ENCODE measurements at places on chromosomes 6 and 20.

DNA sequence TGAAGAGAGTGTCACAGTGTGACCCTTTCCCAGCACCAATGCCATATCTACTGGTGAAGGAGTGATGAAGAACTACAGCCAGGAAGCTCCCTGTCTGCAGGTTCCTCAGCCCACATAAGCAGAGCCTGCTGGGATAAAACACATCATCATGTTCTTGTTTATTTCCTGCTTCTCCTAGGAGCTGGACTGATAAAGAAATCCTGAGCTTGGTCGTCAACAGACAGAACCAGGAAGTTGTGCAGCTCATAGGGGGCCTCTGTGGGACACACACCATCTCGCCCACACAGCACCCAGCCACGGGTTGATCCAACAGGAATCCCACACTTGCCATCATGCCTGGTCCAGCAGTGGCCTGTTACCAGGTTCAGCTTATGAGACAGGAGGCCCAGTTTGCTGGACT lies 2.8 kb upstream of the CSTL1 start:
- no peak for DNase-seq

DNA sequence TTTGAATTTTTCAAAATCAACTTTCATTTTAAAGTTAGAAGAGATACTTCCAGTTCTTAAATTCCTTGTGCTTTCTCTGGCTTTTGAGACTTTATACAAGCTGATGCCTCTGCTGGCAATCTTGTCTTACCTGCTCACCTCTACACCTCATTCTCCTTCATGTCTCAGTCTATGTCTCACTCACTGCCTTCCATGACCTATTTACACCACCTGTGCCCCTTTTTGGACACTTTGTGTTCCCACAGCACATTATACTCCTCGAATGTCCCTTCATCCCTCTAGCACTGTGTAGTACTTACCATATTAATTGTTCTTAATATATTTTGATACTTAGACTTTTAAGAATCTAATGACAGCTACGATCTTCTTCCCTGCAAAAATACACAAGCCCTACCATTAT lies 15.3 kb downstream of the PHIP start:
- no peak for DNase-seq

DNA sequence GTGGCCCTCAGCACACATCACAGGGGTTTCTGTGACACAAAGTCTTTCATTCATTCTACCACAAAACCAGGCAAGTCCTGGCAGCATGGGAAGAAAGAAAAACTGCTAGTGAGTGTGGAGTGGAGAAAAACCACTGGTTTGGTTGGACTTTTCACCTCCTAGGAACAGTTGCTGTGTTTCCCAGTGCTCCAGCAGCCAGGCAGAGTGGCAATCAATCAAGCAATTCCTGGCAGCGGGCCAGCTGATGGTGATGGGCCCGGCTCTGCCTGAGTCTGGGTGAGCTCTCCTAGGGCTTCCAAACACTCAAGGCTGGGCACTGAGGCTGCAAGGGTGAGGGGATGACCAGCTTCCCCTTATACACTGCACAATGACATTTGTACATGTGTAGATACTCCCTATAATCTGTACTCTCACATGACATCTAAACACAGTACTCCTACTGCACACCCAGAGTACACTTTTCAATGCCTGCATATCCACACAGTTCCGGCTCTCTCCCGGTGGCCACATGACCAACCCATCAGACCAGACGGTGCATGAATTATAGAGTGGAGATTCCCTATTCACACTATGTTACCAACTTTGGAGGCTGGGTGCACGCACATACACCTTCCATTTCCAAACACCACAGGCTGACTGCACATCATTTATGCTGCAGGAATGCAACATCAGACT lies 156.6 kb downstream of the UNC5CL start:
- no peak for DNase-seq

GRCh38 chr20:58824843-58825242 lies 25.9 kb downstream of the GNAS-AS1 start:
- DNase-seq = no peak

GRCh38 chr20:63183422-63184146 lies 32.3 kb downstream of the YTHDF1 start:
- DNase-seq = no peak

DNA sequence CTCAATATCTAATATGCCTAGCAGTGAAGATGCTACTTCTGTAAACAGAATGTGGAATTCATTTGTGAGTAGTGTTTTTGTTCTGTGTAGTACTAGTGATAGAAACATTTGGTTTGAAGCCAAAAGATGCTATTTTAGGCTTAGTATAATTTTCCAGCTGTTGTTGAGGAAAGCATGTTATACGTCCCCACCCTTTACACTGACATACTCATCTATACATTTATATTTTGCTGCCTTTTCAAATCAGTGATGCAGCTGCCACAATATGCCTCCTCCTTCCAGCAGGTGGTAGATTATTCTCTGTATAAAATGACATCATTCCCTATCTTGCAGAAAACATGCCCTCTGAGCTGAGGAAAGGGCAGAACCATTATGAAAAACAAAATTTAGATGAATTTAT lies 1217.6 kb upstream of the GJE1 start:
- DNase-seq = no peak

DNA sequence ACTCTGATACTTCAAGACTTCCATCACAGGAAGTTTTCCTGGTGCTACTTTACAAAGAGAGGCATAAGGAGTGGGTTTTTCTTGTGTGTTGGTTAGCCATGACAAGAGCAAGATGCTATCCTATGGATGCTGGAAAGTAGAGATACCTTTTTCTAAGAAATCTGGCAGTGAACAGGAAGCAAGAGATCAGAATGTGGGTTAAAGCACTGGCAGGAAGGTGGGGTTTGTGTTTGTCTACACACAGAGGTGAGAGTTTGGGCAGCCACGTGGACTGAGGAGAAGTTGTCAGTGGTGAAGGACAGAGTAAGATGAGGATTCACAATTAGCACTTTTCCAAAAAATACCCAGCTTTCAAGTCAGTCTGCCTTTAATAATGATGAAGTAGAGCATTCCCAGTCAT lies 17.9 kb downstream of the SLC2A12 start:
- no peak for DNase-seq

DNA sequence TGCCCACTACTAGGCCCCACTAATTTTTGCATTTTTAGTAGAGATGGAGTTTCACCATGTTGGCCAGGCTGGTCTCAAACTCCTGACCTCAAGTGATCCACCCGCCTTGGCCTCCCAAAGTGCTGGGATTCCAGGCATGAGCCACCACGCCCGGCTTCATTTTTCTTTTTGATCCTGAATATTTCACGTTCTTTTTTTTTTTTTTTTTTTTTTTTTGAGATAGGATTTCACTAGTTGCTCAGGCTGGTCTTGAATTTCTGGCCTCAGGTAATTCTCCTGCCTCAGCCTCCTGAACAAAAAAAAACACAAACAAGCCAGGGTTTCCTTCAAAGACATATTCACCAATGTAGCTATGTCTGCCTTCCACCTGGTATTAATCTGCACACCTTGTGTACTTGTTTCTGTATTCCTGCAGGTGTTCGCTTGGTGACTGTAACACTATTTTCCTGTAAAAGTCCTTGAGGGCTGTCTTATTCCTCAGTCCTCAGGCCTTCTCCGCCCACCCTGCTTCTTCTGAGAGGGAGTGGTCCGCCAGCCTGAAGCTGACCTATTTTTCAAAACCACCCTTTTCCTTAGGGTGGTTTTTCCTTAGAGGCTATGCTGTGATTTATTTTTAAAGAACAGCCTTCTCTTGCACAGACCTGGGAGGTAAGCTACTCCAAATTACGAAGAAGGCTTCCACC lies 36.1 kb upstream of the PNRC1 start:
- DNase-seq = no peak

- no peak for DNase-seq
These were observed 108.2 kb downstream of the NRN1 start for GRCh38 chr6:5898563-5898962.

- DNase-seq = no peak
These were observed 69.5 kb downstream of the NPEPL1 start for GRCh38 chr20:58762120-58762519.

DNA sequence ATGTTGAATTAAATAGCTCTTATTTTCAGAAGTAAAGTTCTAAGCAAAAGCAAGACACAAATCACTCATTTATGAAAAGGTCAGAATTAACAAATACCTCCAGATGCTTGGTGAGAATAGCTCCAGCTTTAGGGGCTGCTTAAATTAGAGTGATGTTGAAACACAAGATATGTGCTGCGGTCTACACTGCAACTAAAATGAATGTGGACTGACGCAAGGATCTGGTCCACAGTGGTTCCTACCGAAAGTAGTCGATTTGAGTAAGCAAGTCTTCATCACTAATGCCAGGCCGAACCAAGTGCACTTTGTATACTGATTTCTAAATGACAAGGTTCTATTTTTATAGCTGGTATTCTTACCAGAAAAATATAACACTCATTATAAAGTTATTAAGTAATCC lies 96.3 kb downstream of the PRDM1 start:
- DNase-seq = no peak

DNA sequence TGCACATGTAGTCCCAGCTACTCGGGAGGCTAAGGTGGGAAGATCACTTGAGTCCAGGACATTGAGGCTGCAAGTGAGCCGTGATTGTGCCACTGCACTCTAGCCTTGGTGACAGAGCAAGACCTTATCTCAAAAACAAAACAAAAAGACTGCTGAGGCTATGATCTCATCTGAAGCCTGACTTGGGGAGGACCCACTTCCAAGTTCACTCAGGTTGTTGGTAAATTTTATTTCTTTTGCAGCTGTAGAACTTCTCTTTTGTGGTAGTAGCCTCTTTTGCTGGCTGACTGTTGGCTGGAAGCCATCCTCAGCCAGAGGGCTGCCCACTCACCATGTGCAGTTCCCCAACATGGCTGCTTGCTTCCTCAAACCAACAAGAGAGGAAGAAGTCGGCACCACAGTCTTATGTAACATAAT lies 36.8 kb upstream of the ME1 start:
- peak; percentile 59 for DNase-seq

DNA sequence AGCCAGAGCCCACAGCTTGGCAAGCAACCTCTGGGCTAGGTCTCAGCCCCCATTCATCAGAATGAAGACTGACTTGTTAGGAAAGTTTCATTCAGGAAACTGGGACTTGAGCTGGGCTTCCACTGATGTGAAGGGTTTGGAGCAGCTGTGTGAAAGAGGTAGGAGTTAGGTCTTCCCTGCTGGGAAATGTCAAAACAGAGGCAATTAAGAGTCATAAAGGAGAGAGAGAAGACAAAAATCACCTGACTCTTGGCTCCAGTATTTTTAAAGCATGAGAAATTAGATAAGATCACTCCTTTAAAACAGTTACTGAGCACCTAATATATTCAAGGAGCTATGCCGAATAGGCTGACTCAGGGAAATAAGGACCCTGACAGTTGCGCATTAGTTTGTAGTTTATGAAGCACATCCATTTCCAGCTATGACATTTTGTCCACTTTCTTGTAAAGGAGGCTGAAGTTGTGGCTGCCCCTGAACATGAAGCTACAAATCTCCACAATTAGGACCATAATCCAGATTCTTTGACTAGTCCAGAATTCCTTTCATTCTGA lies 3.9 kb upstream of the TRIM40 start:
- no peak for DNase-seq

DNA sequence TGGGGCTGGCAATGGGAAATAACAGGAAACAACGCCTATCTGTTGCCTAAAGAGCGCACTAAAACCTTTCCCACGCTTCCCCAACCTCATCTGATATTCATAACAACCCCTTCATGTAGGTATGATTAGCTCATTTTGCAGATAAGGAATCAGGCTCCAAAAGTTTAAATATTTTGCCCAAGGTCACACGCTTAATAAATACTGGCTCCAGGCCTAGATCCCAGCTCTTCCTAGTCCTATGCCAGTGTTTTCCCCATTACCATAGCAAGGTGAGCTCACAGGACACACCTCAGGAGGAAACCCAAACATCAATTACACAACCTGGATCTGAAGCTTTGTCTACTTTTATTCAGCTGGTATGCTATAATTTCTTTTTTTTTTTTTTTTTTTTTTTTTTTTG lies 19.6 kb downstream of the MBOAT1 start:
- DNase-seq = no peak

DNA sequence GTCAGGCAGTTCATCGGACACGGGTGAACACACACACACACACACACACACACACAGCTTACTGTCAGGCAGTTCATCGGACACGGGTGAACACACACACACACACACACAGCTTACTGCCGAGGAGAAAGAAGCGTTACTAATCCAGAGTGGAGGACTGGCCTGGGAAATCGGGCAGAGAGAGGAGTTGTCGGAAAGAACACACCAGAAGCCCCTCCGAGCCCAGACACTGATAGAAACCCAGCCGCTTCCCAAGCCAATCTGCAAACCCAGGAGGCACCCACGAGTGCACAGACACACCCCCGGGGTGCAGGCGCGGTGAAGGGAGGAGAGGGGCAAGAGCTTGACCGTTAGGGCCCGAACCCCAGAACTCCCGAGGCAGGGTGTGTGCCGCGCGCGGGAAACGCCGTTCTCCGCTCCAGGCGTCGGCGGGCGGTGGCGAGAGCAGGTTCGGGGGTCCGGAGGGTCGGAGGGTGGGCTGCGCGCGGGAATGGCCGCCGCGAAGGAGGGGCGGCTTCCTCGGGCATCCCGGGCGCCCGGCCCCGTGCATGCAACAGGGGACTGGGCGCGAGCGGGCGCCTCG lies 636 bp downstream of the ELOVL2 start:
- DNase-seq = no peak

DNA sequence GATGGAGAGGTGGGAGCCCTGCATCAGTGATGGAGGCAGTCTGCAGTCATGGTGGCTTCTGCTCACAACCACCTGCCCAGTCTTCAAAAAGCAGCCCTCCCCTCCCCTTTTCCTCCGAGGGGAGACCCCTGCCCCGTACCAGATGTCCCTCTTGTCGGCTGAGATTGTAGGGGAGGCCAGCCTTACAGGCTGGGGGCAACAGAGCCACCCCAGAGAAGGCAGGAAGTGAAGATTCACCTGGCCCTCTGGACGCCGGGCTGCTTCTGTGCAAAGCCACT lies 4.5 kb downstream of the TNFRSF6B start:
- no peak for DNase-seq

DNA sequence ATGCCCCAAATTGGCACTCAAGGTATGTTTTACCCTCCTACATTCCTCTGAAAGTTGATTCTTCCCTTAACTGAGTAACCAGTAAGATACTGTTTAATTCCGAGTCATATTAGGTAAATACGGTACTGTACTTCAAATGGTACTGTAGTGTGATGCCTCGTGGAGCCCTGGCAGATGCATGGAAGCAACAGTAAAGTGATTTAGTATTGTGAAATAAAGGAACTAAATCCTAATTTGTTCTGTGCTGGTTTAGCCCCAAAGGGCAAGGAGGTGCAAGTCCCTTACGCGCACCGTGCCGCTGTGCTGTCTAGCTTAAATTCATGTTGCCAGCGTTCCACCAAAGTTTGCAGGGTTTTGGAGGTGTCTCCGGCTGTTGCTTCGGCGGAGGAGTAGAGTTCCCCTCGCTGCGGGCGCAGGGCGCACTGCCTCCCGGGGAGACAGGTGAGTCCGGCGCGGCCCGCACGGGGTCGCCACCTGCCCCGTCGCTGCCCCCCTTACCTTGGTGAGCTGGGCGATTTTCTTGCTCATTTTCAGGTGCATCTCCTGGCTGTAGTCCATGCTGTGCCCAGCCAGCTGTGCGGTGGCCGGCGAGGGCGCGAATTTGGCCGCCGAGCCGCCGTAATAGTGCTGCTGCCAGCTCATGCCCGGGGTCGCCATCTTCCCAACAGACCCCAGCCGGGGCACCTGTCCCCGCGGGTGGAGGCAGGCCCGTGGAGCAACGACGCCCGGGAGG lies 655 bp downstream of the FAM184A start:
- DNase-seq = peak; percentile 10
